ENCODE measurements at places on chromosomes 7 and 10.

DNA sequence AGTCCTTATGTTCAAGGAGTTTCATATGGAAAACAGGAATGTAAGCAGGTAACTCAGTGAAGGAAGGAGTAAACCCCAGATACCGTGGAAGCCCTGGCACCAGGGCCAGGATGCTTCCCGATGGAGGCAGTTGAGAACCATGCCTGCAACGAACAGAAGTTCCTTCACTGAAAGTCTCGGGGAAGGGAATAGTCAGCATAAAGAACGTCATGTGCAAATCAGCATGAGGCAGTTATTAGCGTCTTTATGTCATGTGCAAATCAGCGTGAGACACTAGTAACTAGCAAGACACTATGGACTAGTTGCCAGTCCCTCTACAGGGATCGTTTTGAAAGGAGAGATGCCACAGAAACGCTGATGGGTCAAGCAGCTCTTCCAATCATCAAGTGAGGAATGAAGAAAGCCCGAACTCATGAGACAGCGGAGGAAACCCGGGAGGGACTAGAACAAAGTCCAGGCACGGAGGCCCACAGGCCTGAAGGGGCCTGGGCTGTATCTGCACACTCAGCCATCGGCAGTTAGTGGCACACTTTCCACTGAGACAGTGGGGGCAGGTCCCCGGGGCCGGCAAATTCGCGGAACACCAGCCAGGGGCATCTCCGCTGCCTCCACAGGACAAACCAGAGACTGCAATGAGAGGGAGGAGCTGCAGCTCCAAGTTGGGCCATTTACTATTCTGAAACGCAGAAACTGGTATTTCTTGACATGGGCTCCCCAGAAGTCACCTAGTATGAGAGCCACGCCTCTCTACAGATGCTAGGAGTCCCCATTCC is 109.6 kb downstream of the SFMBT2 start:
- no peak for DNase-seq

DNA sequence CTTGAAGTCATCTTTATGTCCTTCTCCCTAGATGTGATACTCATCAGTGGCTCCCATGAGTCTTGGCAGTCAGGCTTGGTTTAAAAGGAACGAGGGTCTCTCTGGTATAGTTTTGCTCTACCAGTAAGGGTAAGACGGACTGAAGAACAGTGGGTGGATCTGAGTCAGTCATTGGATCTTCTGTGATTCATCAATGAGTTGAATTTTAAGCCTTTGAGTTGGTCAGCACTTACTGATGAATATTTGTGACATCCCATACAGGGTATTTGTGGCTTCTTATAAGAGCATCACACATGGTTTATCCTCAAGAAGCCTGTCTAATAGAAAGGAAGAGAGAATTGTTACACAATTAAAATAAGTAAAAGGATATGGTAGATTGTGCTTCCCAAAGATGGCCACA is 87.3 kb upstream of the NAMPT start:
- no peak for DNase-seq

GRCh38 chr7:12397671-12398070 is 6.0 kb downstream of the VWDE start:
- DNase-seq: no peak

GRCh38 chr10:92923416-92923815 is 75.1 kb downstream of the EXOC6 start:
- no peak for DNase-seq

DNA sequence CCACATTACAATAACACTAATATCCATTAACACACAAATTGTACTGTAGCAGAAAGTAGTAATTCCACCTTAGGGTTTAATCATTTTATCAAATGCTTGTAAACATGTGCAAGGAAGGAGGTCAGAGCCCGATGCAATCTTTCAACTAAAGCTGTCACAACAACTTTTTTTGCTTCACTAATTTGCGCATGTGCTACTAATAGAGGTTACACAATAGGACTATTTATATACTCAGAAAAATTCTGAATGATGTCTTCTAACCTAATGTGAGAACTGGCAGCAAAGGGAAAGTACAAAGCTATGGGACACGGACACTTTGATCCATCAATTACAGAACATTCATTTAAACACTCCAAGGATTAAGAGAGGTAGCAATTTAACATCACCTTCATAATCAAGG is 244.4 kb downstream of the CHCHD3 start:
- DNase-seq: no peak

Data from stimulated activated CD4-positive, alpha-beta T cell treated with anti-CD3 and anti-CD28 coated beads, TNF-alpha, amount 100 ng/mL, for 24 hours (primary cell).